ENCODE measurements at places on chromosomes 6 and 20. TPM values are rescaled to one million over a fixed set of nuclear protein-coding genes. Genes with fewer than 3 reads are reported as not detected.

GRCh38 chr20:4326195-4327065, 311.1 kb upstream of the RNF24 start:
- ATAC-seq, result no peak
- no peaks in the 10 kb centered on the region for H3K4me1 ChIP-seq
- H3K4me3 ChIP-seq, result no peak overlapping the region
- no peaks in the 10 kb centered on the region for H3K27me3 ChIP-seq
- H3K36me3 ChIP-seq, result no peaks in the 10 kb centered on the region
- H3K27ac ChIP-seq, result no peak overlapping the region

- H3K27me3 ChIP-seq, result no peaks in the 10 kb centered on the region
- no peak overlapping the region for H3K4me3 ChIP-seq
- no peak overlapping the region for H3K27ac ChIP-seq
Observed at GRCh38 chr6:125480571-125480970, 178.8 kb upstream of the HDDC2 start.

DNA sequence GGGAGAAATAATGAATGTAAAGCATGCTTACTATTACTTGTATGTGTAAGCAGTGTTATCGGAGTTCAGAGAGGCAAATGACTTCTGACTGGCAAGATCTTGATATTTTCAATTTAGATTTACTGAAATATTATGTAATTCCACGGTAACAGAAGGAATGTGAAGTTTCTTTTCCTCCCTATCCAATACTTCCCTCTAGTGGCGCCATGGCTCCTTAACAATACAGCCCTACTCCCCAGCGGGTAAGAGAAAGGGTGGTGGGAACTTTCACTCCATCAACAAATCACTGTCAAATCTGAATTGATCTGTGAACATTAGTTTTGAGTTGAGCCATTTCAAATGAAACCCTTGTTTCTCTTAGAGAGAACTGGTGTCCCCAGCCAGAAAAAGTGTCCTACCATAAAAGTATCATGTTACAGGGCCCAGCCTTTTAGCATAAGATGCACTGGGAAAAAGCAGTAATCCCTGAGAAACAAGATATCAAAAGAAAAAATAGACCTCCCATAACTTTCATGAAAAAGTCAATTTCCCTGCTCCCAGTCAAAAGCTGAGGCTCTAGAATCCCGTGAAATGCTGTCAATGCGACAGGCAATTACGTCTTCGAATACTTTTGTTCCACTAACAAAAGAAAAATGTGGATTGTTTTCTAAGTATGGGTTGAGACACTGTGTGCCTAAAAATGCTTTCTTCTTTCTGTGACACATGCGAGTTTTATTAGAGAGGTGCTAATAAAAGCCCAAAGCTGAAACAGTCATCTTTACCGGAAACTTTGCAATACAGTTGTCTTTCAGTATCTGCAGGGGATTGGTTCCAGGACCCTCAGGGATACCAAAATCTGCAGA, 12.9 kb downstream of the COX7A2 start:
- H3K4me3 ChIP-seq, result no peak overlapping the region
- no peaks in the 10 kb centered on the region for H3K4me1 ChIP-seq
- no peaks in the 10 kb centered on the region for H3K36me3 ChIP-seq
- peak; percentile 74 for ATAC-seq

GRCh38 chr20:5265662-5265985, 51.1 kb downstream of the PROKR2 start:
- ATAC-seq, result no peak
- no peaks in the 10 kb centered on the region for H3K4me1 ChIP-seq
- H3K27ac ChIP-seq, result no peak overlapping the region

DNA sequence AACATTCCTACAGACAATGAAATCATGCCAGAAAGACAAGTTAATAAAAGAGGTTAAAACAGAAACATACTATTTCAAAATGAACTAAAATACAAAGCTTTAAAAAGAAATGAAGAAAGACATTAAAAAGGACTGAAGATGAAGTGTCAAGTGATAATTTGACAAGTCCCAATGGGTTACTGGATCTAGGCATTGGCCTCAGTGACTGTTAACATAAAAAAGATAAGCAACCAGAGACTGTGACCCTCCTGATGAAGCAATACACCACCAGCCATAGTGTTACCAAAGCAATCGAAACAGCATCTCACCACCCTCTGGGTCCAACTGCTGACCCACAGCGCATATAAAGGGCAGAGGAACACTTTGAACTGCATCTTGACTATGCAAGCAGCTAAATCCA, 130.3 kb downstream of the FIG4 start:
- H3K4me3 ChIP-seq, result no peak overlapping the region
- no peaks in the 10 kb centered on the region for H3K36me3 ChIP-seq
- no peak for ATAC-seq
- H3K27ac ChIP-seq, result no peak overlapping the region

DNA sequence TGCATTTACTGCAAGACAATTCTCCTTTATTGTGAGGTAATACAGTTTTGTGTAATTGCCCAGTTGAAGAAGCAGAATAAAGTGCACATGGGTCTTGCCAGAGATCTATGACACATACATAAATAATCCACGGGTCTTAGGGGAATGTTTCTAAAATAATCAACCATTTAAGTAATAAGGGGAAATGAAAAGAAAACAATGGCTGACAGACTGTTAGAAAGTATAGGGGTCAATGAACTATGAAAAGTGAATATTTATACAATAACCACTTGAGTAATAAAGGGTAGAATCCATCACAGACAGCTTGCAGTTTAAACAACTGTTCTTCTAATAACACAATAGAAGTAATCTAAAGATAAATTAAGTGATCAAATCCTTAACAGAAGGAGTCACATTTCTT, 477.2 kb downstream of the EYS start:
- H3K27ac ChIP-seq, result no peak overlapping the region
- H3K4me1 ChIP-seq, result no peaks in the 10 kb centered on the region
- H3K4me3 ChIP-seq, result no peak overlapping the region
- ATAC-seq, result no peak

- H3K4me3 ChIP-seq, result no peak overlapping the region
- no peaks in the 10 kb centered on the region for H3K27me3 ChIP-seq
- peak overlapping the region; percentile 91 for H3K27ac ChIP-seq
- H3K36me3 ChIP-seq, result no peaks in the 10 kb centered on the region
Observed at GRCh38 chr6:156718647-156719394, 58.4 kb upstream of the ARID1B start.

GRCh38 chr6:11275598-11275997, 43.1 kb upstream of the NEDD9 start:
- H3K4me3 ChIP-seq, result no peak overlapping the region
- H3K27me3 ChIP-seq, result no peaks in the 10 kb centered on the region
- H3K27ac ChIP-seq, result no peak overlapping the region
- no peak for ATAC-seq
- H3K4me1 ChIP-seq, result no peaks in the 10 kb centered on the region
- no peaks in the 10 kb centered on the region for H3K36me3 ChIP-seq

DNA sequence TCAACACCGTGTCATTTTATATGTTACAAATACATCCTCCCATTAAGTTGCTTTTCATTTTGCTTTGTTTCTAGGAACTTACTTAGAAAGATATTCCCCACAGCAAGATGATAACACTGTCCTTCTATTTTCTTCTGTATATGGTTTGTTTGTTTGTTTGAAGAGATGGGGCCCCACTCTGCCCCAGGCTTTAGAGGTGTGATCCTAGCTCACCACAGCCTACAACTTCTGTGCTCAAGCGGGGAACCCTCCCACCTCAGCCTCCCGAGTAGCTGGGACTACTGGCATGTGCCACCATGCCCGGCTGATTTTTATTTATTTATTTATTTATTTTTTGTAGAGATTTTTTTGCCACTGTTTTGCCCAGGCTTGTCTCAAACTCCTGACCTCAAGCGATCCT, 14.2 kb upstream of the GMDS start:
- H3K27ac ChIP-seq, result no peak overlapping the region
- H3K36me3 ChIP-seq, result peaks cover 33% of the 10 kb centered on the region
- no peak overlapping the region for H3K4me3 ChIP-seq
- ATAC-seq, result no peak
- no peaks in the 10 kb centered on the region for H3K27me3 ChIP-seq
- H3K4me1 ChIP-seq, result no peaks in the 10 kb centered on the region

DNA sequence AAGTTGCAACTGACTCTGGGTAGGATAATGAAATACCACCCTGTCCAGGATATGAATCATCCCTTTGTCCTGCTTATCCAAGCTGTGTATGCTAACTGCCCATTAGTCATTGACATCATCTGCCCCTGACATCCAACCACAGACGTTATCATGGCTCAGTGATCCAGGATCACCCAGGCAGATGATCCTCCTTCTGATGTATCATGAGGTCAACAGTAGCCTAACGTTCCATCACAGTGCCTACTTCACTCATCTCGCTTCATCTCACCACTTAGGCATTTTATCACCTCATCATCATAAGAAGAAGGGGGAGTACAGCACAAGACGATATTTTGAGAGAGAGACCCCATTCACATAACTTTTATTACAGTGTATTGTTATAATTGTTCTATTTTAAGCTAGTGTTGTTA, 13.4 kb upstream of the BTN3A2 start:
- no peaks in the 10 kb centered on the region for H3K27me3 ChIP-seq
- no peaks in the 10 kb centered on the region for H3K36me3 ChIP-seq
- no peak overlapping the region for H3K4me3 ChIP-seq
- no peaks in the 10 kb centered on the region for H3K4me1 ChIP-seq

GRCh38 chr6:103838457-103838856, 1021.3 kb downstream of the HACE1 start:
- H3K27ac ChIP-seq, result no peak overlapping the region
- H3K36me3 ChIP-seq, result no peaks in the 10 kb centered on the region
- no peak overlapping the region for H3K4me3 ChIP-seq
- H3K27me3 ChIP-seq, result no peaks in the 10 kb centered on the region
- H3K4me1 ChIP-seq, result no peaks in the 10 kb centered on the region
- no peak for ATAC-seq

DNA sequence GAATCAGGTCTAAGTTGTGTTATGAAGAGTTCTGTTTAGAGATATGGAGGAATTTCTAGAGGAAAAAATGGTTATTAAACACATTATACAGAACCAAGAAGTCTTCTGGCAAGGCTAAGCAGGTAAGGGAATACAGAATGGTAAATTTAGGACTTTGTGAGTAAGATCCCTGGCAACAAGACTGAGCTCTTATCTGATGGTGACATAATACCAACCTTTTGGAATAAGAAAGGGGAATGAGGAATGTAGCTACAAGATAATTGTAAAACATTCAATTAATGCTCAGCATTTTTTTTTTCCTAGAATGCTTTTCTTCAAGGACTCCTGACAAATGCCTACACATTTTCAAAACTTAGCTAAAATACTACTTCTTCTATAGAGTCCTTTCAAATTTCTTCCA, 51.8 kb downstream of the CYB5R4 start:
- no peaks in the 10 kb centered on the region for H3K27me3 ChIP-seq
- no peak for ATAC-seq
- H3K36me3 ChIP-seq, result no peaks in the 10 kb centered on the region
- H3K4me3 ChIP-seq, result no peak overlapping the region
- no peaks in the 10 kb centered on the region for H3K4me1 ChIP-seq

DNA sequence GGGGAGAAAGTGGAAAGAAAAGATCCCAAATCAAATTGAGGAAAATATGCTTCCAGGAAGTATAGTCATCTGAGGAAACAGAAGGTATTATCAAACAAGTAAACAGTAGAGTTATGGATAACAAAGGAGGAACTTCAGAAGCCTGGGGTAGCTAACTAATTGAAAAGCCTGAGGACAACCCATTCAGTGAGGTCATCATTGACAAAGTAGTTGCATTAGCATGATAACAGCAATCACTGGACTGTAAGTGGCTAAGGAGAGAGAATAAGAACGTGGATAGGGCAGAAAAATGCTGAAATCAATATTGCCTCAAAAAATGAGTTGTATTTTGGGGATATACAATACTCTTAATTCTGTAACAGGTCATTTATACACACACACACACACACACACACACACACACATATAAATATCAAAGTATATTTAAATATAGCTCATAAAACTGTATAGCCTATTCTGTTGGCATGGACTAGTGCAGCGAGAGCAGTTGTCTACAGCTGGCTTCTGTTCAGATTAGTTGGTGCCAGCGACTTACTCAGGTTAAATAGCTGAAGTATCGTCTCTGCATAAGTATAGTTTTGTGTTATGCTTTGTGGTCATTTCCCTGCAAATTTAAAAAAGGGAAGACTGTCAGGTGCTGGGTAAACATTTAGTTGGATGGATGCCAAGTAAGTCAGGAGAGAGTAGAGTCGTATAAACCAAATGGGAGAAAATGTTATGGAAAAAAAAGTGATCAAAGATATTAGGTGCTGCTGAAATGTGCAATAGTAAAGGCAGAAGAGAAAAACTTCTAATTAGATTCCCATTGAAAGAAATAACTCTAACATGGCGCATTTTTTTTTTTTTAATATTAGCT, 33.8 kb upstream of the CTAGE9 start:
- ATAC-seq, result no peak
- H3K4me3 ChIP-seq, result no peak overlapping the region
- no peaks in the 10 kb centered on the region for H3K27me3 ChIP-seq
- H3K36me3 ChIP-seq, result no peaks in the 10 kb centered on the region
- no peaks in the 10 kb centered on the region for H3K4me1 ChIP-seq
- H3K27ac ChIP-seq, result no peak overlapping the region

- no peak overlapping the region for H3K4me3 ChIP-seq
- ATAC-seq, result no peak
- no peaks in the 10 kb centered on the region for H3K4me1 ChIP-seq
- H3K27me3 ChIP-seq, result peaks cover 77% of the 10 kb centered on the region
- no peak overlapping the region for H3K27ac ChIP-seq
Observed at GRCh38 chr20:62487561-62488354, 12.0 kb upstream of the GATA5 start.

- H3K4me3 ChIP-seq, result no peak overlapping the region
- H3K27ac ChIP-seq, result no peak overlapping the region
- H3K36me3 ChIP-seq, result no peaks in the 10 kb centered on the region
Observed at GRCh38 chr20:31836853-31837608, 8.4 kb downstream of the FOXS1 start.

- peak overlapping the region; percentile 59 for H3K4me3 ChIP-seq
- no peak overlapping the region for H3K27ac ChIP-seq
- peak; percentile 20 for ATAC-seq
- peaks cover 28% of the 10 kb centered on the region for H3K4me1 ChIP-seq
- peaks cover 32% of the 10 kb centered on the region for H3K27me3 ChIP-seq
Observed at GRCh38 chr6:43076464-43077332, 584 bp downstream of the PTK7 start.

DNA sequence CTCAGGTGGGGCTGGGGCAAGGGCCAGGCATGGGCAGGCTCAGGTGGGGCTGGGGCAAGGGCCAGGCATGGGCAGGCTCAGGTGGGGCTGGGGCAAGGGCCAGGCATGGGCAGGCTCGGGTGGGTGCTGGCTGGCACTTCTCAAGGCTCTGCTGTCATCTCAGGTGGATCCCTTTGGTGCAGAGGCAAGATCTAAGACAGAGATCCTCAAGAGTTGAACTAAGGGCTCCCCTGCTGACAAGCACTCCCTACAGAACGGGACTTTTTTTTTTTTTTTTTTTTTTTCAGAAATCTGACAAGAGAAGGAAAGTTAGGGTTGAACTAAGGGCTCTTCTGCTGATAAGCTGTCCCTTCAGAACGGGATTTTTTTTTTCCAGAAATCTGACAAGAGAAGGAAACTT, 24.9 kb downstream of the MMP24OS start:
- ATAC-seq, result no peak
- H3K4me3 ChIP-seq, result no peak overlapping the region
- H3K27me3 ChIP-seq, result no peaks in the 10 kb centered on the region
- H3K27ac ChIP-seq, result no peak overlapping the region
- H3K4me1 ChIP-seq, result no peaks in the 10 kb centered on the region
- H3K36me3 ChIP-seq, result no peaks in the 10 kb centered on the region

The ZSCAN23 gene
- total RNA-seq, result 8.1 TPM

The RIPOR2 gene
- 3.0 TPM for total RNA-seq

The EDN1 gene
- 17.4 TPM for total RNA-seq

The MUC21 gene
- total RNA-seq, result 9.9 TPM

The RSPO3 gene
- 68.7 TPM for total RNA-seq

The KPNA5 gene
- total RNA-seq, result 16.8 TPM

The ACSS1 gene
- 105 TPM for total RNA-seq

The C6orf58 gene
- not detected for total RNA-seq

All from gastroesophageal sphincter (tissue), 4 donors.